Neural crest cell (in vitro differentiated cells): ENCODE measurements at places on chromosomes 16 and 17.
A peak's percentile ranks its signal among the peaks of the same experiment; 100 is the strongest.

DNA sequence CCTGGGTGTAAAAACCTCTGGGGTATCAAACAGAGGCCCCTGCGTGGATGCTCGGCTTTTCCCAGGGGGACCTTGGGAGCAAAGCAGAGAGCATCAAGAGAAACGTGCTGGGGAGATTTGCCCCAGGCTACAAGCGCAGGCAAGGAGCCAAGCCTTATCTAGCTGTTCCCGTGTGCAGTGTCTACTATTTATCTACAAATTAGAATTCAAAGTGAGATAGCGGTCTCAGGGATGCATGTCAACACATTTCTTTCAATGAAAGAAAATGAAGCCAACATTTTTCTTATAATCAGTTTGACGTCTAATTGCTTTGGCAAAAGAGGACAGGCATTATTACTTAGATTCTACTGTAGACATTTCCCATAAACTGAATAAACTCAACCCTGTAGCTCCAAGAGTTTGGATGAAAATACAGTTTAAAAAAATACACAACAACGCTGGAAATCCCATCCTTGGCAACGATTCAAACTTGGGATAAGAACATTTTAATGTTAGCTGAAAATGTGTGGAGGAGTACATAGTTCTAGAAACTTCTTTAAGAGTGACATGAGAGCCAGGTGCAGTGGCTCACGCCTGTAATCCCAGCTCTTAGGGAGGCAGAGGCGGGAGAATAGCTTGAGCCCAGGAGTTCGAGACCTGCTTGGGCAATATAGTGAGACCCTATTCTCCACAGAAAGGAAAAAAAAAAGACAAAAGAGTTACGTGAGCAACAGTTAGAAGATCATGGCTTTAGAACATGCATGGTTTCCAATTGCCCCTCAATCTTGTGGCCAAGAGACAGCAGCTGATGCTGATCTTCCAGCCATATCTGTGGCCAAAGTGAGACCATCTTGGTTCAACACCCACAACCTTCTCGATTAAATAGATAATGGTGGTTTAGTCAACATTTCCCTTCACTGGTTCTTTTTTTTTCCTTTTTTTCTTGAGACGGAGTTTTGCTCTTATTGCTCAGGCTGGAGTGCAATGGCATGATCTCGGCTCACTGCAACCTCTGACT is 7.2 kb downstream of the SPNS3 start:
- no peak for DNase-seq

- peak; percentile 26 for DNase-seq
These were observed 387.1 kb upstream of the TNRC6C start for GRCh38 chr17:77571155-77571981.

DNA sequence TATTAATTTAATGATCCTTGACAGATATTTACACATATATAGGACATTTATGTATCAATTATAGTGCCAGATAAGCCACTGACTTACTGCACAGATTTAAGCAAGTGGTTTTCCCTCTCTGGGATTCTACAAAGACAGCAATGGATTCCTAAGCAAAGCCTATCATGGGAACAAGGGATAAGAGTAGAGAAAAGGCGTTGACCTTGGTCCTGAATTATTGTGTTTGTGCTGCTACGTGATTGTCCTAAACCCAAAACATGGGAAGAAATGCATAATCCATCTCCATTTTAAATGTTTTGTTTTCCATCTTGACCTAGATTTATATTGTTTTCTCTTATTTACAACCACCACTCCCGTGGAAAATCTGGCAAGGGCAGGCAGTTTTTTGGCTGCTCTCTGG is 14.0 kb downstream of the SLFN11 start:
- DNase-seq = no peak

DNA sequence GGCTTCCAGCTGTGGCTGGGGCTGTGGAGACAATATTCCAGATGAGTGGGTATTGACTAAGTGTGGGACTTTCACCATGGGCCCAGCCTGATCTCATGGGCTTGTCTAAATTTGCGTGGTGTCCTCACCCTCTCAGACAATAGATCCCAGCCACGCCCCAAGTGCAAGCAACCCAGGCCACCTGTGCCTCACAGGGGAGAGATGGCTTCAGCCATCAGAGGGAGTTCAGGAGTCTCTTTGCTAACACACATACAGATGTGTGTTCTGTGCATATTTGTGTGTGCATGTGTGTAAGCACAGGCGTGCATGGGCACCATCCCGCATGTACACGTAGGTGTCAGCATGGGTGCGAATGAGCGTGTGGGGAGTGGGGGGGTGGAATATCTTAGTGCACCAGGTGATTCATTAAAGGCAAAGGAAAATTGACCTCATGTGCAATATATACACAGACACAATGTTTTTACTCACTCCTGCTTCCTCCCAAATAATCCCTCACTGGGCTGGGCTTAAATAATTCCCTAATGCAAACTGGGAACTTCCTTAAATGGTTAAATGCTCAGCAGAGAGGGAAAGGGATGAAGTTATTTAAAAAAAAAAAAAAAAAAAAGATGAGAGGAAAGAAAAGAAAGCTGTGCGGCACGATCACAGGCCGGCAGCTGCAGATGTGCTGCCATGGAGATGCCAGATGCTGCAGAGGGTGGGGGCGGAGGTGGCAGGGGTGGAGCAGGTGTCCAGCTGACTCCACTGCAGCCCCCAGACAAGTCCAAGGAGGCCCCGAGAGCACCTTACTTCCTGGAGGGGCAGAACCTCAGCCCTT is 24.0 kb upstream of the CDC42EP4 start:
- no peak for DNase-seq

- no peak for DNase-seq
These were observed 1.9 kb downstream of the PRRT2 start for GRCh38 chr16:29813644-29814562.

DNA sequence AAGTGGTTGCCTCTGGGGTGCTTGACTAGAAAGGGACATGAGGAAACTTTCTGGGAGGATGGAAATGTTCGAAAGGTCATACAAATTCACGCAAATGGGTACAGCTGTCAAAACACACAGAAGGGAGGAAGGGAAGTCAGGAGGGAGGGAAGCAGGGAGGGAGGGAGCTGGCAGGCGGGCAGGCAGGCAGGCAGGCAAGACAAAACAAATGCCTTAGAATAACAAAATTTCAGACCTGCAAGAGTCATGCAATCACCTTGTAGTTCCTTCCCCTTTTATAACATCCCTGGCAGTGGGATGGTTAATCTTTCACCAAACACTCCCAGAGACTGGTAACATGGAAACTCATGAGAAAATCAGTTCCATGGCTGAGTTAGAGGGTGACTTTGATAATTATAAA is 189.2 kb downstream of the STX8 start:
- no peak for DNase-seq

DNA sequence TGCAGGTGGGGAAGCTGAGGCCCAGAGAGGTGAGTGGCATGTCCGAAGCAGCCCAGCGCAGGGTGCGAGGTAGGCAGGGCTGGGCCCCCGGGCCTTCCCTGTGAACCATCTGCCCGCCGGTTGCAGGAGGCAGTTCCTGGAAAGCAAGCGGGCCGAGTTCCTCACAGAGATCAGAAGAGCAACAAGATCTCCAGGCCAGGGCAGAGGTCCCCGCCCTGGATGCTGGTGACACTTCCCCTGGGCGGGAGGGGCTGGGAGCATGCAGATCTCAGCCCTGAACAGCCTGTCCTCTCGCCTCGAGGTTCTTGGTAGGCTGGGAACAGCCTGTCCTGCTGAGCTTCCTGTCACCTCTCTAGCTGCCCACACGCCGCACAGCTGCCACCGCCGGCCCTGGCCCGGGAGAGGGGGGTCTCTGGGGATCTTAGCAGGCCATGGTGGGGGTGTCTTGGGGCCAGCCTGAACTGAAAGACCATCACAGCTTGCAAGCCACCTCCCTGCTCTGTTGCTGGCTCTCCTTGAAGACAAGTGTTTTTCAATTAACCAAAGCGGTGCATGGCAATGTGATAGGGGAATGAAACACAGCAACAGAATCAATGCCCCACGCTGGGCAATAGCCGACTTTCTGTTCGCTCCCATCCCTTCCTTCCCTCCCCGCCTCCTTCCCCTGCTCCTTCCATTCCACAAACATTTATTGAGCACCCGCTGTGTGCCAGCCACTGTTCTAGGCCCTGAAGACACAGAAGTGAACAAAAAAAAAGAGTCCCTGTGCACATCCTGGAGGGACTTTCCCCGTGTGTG is 31.7 kb downstream of the SOCS1 start:
- DNase-seq = no peak

GRCh38 chr16:11234884-11235702 is 20.9 kb downstream of the SOCS1 start:
- no peak for DNase-seq

DNA sequence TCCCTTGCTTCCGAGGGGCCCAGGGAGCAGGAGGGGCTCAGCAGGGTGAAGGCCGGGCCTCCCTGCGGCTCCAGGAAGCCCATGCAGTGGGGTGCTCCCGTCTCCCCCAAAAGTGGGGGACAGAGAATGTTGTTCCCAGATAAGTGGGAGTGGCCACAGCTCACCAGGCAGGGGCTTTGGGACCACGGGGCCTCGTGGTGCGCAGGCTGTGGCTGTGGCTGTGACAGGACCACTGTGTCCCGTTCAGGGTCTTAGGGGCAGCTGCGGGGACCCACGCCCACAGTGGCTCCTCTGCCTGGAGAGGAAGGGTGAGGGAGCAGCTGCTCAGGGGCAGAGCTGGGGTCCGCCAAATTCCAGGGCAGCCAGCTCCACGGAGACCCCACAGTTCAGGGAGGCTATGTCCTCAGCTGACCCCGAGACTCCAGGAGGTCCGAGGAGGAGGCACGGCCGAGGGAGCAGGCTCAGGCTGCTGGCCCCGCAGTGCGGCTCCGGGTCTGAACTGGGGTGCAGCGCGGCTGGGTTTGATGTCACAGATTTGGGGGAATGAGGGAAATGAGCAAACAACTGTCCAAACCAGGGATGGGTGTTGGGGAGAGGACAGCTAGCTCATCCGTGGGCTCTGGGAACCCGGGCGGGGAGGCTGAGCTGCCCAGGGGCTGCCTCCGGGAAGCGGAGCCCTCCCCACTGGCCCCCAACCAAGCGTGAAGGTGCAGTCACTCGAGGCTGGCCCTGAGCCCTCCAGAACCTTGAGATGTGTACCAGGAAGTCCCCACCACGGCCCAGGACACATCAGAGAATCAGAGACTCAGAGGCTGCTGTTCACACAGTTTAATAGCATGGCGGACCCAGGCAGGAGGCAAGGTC is 23.4 kb downstream of the TPSD1 start:
- DNase-seq = no peak

DNA sequence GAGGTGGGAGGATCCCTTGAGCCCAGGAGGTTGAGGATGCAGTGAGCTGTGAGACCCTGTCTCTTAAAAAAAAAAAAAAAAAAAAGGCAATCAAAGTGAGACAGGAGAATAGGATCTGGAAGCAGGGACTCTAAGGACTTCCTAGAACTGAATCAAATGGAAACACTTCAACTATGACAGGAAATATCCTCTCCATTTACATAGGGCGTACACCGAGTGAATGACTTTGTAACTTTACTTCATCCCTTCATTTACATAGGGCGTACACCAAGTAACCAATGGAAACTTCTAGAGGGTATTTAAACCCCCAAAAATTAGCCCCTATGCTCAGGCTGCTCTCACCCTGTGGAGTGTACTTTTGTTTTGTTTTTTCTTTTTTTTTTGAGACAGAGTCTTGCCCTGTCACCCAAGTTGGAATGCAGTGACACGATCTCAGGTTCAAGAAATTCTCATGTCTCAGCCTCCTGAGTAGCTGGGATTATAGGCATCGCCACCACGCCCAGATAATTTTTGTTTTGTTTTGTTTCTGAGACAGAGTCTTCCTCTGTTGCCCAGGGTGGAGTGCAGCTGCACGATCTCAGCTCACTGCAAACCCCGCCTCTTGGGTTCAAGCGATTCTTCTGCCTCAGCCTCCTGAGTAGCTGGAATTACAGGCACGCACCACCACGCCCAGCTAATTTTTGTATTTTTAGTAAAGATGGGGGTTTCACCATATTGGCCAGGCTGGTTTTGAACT is 9.6 kb upstream of the PRPSAP1 start:
- DNase-seq = no peak

DNA sequence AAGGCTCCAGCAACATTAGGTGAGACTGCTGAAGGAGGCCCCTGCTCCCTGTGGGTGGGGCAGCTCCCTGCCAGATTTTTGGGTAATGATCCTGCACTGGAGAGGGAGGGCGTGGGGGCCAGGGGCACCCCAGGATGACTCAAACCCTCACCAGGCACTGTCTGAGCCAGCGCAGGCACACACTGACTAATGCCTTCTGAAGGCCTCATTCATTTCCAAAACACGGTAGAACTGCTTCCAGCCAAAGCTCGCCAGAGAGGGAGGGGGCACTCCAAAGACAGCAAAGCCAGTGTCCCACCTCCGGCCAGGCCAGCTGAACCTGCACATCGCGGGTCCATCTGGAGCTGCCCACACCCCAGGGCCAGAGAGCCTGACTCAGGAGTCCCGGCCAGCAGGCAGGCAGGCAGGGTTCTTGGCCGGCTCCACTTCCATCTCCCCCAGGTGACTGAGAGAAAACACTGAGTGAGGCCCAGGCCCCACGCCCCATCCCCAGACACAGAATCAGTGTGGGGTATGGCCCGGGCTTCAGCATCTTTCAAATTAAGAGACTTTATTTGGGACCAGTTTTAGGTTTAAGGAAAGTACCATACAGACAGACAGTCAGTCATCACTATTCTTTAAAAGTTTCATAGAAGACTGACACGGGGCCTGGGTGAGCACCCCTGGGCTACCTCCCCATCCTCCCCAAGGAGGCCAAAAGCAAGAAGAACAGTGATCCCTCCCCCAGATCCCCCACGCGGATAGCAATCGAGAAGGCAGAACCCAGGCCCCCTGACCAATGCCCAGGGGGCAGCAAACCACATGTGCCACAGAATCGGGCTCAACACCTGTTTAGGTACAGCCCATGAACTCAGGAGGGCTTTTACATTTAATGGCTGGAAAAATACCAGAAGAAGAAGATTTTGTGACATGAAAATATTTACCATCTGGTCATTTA is 2.3 kb downstream of the PIEZO1 start:
- DNase-seq = no peak

DNA sequence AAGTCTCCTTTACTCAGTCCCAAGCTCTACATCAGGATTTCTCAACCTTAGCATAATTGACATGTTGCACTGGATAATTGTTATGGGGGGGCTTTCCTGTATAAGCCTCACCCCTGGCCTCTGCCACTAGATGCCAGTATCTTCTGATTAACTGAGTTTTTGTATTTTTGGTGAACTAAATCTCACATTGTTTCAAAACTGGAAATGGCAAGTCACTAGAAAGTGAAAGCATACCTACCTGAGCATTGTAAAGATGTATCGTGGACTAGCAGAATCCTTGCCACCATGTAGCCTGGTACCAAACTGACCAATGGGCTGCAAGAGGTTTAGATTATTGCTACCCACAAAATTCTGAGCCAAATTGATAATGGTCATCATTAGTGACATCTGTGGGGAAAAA is 15.0 kb downstream of the TOP2A start:
- no peak for DNase-seq
